ENCODE measurements at places on chromosomes 5 and 9. TPM values are rescaled to one million over a fixed set of nuclear protein-coding genes. Genes with fewer than 3 reads are reported as not detected.
A peak's percentile ranks its signal among the peaks of the same experiment; 100 is the strongest.

The MAP3K1 gene
- 18.1 TPM for total RNA-seq

The NTNG2 gene
- 1.3 TPM for total RNA-seq

DNA sequence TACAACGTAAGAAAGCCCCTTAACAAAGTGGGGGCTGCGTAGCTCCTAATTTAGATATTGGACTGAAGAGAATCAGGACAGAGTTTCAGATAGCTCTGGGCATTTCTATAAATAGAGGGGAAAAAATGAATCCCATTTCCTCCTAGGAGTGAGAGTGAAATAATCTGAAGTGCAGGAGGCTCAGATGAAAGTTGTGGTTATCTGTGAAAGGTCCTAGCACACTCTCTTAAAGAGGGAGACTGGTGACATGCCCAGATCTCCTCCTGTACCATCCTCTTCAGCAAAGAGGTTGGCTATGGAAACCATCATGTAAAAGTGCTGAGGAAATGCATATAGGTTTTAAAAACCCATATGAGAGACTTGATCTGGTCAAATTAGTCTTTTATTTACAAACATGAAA is 143.4 kb downstream of the GABRB2 start:
- DNase-seq, result no peak
- no peak overlapping the region for H3K4me3 ChIP-seq
- H3K36me3 ChIP-seq, result no peaks in the 10 kb centered on the region
- no peaks in the 10 kb centered on the region for H3K27me3 ChIP-seq

DNA sequence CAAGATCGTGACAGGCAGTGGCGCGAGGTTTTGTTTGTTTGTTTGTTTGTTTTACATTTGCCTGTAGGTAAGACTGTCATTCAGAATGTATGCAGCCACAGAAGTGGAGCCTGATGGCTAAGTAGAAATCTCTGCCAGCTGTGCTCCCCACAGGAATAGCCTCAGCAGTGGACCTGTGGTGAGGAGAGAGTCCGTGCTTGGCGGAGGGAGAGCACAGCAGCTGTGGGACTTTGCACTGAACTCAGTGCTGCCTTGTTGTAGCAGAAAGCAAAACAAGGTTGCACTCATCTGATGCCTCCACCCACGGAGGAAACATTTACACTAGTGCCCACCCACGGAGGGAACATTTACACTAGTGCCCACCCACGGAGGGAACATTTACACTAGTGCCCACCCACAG is 4.4 kb upstream of the ZNF782 start:
- no peaks in the 10 kb centered on the region for H3K36me3 ChIP-seq
- no peak overlapping the region for H3K27ac ChIP-seq
- H3K27me3 ChIP-seq, result no peaks in the 10 kb centered on the region
- no peak overlapping the region for H3K4me3 ChIP-seq
- no peak for DNase-seq
- peaks cover 7% of the 10 kb centered on the region for H3K4me1 ChIP-seq

DNA sequence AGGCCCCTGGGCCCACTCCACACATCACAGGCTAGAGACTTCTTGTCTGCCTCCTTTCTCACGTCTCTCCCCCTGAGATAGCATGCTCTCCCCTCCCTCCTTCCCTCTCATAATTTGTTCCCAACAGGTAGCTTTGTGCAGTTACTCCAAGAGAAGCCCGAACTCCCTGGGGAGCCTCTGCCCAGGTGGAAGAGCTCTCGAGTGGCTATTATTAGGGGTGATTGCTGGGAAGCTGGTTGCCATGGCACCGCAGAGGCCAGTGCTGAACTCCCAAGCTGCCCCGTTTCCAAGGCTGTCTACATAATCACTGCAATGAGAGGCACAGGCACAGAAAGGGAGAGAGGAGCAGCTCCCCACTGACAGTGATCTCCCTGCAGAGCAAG is 104.7 kb upstream of the GPR151 start:
- H3K27me3 ChIP-seq, result no peaks in the 10 kb centered on the region
- H3K4me1 ChIP-seq, result no peaks in the 10 kb centered on the region
- no peak overlapping the region for H3K27ac ChIP-seq
- DNase-seq, result no peak
- no peaks in the 10 kb centered on the region for H3K36me3 ChIP-seq
- H3K4me3 ChIP-seq, result no peak overlapping the region

DNA sequence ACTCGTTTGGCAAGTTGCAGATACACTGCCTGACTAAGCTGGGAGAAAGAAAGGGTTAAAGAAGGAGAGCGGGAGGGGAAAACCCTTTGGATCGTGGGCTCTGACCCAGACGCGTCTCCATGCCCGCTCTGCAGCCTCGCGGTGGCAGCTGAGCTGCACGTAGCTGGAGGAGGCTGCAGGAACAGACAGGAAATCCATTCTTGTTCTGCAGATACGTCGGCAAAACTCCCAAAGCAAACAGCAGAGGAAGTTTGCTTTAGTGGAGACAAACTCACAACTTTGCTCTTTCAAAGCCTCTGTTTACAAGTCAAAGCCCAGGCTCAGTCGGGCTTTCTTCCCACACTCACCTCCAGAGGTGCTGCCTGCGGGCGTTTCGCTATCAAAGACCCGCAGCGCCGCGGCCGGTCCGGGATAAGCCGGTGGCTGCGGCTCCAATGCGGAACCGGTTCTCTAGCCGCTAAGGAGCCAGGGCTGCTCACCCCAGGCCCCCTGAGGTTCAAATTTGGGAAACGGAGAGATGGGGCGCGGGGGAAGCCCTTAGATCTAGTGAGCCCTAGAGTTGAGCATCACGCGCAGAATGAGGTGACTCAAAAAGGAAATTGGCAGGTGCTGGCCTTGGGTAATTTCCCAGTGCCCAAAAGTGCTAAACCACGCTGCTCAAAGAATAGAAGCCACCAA is 60.7 kb downstream of the MAT2B start:
- H3K27ac ChIP-seq, result no peak overlapping the region
- peak; percentile 3 for DNase-seq
- peaks cover 27% of the 10 kb centered on the region for H3K27me3 ChIP-seq

- no peak for DNase-seq
- no peaks in the 10 kb centered on the region for H3K4me1 ChIP-seq
- H3K4me3 ChIP-seq, result no peak overlapping the region
- H3K27me3 ChIP-seq, result no peaks in the 10 kb centered on the region
- no peak overlapping the region for H3K27ac ChIP-seq
These were observed 274.8 kb upstream of the PANK3 start for GRCh38 chr5:168853972-168854371.

DNA sequence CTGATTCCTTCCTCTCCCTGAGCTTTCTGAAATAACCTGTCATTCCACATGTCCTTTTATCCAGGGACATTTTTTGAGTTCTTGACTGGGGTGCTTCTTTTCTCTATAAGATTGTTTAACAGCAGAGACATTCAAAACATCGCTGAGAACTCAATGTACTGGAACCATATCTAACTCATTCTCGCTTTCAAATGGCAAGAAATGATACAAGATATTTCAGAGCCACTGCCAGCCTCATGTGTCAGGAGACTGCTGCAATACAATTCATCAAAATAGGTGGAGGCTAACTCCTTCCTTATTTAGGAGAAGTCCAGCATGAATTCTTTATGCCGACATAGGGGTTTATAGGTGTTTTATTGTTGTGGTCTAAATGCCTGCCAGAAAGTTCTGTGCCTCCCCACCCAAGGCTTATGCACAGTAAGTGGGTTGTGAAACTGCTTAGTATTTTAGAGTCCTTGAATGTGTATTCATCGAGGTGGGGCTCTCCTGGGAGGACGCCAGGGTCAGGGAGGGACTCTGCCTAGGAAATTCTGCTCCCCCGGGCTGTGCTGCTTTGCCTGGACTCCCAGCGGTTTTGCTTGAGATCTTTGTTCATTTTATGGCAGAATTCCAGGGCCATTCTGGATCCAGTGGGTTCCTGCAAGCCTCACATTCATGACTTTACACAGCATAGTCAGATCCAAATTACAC is 53.9 kb downstream of the ZNF474 start:
- H3K4me3 ChIP-seq, result no peak overlapping the region
- no peak overlapping the region for H3K27ac ChIP-seq
- no peaks in the 10 kb centered on the region for H3K4me1 ChIP-seq
- DNase-seq, result no peak

- DNase-seq, result no peak
- H3K27me3 ChIP-seq, result no peaks in the 10 kb centered on the region
- H3K4me1 ChIP-seq, result no peaks in the 10 kb centered on the region
- H3K27ac ChIP-seq, result no peak overlapping the region
- no peak overlapping the region for H3K4me3 ChIP-seq
These were observed 201.1 kb upstream of the CHD1 start for GRCh38 chr5:99129768-99130501.

DNA sequence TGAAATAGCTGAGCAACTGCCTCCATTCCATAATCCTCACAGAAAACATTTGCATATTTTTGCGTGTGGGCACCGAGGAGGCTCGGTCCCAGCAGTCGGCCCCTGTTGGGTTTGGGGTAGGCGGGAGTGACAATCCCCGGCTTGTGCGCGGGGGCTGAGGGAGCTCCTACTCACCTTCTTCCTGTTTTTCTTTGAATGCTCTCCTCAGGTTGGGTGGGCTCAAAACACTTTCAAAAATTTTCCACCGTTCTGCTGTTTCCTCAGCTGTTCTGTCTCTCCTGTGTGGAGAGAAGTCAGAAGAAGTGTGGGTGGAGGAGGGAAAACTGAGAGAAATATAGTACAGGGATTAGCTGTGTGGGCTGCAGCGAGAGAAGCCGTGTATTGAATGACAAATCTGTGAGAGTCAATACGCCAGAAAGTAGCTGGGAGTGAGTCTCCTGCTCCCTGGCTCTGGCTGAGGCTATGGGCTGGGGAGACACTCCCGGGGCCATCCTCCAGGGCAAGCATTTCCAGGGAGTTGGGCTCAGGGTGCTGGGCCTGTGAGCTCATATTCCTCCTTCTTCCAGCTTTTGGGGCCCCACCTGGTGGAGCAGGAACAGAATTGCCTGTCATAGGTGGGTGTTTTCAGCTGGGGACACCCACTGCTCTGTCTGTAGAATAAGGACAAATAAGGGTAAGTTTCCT is 84.7 kb downstream of the CMYA5 start:
- no peak for DNase-seq
- H3K27ac ChIP-seq, result no peak overlapping the region
- H3K36me3 ChIP-seq, result no peaks in the 10 kb centered on the region
- H3K27me3 ChIP-seq, result no peaks in the 10 kb centered on the region
- H3K4me1 ChIP-seq, result no peaks in the 10 kb centered on the region
- no peak overlapping the region for H3K4me3 ChIP-seq

Data from CD8-positive, alpha-beta memory T cell (primary cell).